Inflammatory macrophage (primary cell): ENCODE measurements at places on chromosomes 1 and 21.

DNA sequence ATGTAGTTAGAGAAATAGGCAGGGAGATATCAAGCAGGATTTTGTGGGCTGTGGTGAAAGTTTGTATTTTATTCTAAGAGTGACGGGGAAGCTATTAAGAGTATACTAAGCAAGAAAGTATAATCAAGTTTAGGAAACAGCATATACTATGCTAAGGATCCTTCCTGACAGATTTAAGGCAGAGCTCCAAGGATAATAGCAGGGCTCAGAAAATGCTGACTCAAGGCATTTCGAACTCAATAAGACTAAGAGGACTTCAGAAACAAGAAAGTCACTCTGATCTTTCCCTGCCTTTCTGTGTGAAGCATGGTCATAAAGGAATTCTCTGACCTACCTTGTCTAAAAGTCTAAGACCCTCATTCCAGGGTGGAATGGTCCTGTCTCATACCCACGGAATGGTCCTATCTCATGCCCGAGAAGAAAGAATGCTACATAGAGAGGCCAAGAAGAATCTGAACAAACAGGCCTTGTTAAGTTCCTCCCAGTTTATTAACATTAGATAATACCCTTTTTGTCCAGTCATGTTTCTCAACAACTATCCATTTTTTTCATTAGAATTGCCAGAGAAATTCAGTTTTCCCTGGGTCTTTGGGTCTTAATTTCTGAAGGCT, 59.1 kb downstream of the HFM1 start:
- DNase-seq: no peak

- DNase-seq: no peak
Measured at GRCh38 chr1:26799479-26800142, 11.9 kb downstream of the PIGV start.

DNA sequence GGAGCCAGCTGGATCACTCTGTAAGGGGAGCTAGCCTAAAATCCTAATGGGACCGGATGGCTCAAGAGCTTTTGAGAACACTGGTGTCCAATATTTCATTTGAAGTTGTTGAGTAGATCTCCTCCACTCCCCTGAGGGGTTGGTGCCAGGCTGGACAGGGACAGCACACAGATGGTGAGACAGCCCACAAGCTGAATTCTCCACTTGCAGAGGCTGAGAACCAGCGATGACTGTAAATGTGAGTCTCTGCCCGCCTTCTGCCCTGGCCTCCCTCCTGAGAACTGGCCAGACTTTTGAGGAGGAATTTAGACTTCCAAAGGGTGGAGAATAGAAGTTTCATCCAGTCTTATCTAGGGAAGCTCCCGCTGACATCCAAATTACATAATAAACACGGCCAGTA, 20.5 kb upstream of the COQ8A start:
- no peak for DNase-seq

- DNase-seq: peak; percentile 41
Measured at GRCh38 chr1:36349241-36349671, 25.8 kb upstream of the EVA1B start.

DNA sequence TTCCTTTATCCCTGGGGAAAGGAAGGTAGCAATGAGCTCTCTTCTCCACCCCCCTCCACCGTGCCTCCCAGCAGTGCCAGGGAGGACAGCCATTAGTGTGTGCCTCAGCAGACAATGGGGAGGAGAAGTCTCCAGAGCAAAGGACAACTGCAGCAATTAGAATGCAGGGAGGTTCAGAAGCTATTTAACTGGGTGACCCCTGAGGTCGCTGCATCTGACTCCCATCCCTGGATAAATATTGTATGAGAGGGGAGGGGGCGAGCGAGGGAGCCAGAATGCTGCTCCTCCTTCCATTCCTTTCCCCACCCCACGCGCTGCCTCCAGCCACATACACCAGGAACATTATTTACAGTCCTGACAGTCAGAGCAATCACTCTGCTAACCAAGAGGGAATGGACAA, 59.0 kb downstream of the ERI3 start:
- DNase-seq: no peak

DNA sequence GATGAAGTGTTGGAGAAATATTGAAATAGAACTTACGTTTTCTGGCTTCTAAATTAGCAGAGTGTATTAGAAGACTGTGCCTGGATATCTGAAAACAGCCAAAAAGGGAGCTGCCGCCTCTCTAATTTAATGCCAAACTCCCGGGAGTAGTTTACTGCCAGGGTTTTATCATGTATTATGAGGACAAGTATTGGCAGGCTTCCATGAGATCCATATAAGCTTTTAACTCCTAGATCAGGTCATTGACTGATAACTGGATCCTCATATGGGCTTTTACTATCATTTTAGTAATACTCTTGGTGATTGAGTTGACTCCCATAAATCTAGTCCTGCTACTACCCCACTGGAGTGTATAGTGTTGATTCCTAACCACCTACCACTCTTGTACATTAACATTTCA, 178.4 kb upstream of the CXADR start:
- DNase-seq: no peak
